Activated CD4-positive, alpha-beta T cell treated with anti-CD3 and anti-CD28 coated beads, Interleukin-2, amount 10 ng/mL, durations not matched to agents 7 days and 5 days (primary cell): ENCODE measurements at places on chromosomes 11 and 22.

DNA sequence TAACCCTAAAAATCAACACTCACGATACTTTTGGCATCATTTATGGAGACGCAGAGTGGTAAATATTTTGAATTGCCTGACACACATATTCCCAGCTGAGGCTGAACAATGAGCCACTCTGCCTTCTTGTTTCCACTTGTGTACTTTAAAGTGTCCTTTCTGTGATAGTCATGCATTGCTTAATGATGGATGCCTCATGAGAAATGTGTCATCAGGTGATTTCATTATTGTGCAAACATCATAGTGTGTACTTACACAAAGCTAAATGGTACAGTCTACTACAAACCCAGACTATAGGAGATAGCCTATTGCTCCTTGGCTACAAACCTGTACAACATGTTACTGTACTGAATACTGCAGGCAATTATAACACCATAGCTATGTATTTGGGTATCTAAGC is 44.2 kb downstream of the MRE11 start:
- DNase-seq, result no peak

DNA sequence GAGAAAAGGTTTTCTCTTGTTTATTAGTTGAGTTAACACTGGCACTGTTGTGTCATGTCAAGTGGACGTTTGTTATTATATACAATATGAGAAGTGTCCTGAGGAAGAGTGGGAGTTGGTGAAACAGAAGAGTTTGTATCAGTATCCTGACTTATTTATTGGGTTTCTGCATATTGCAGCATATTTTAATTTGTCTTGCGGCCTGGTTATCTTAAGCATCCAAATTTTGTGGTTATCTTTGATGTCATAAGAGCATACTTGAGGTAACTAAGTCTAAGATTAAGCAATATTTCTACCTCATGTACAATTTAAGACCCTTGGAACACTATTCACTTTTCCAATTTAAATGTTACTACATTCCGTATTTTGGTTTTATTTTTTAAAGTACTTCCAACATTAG is 103.5 kb downstream of the DDX10 start:
- DNase-seq, result no peak

GRCh38 chr22:31935961-31936635 is 8.2 kb upstream of the YWHAH start:
- no peak for DNase-seq

DNA sequence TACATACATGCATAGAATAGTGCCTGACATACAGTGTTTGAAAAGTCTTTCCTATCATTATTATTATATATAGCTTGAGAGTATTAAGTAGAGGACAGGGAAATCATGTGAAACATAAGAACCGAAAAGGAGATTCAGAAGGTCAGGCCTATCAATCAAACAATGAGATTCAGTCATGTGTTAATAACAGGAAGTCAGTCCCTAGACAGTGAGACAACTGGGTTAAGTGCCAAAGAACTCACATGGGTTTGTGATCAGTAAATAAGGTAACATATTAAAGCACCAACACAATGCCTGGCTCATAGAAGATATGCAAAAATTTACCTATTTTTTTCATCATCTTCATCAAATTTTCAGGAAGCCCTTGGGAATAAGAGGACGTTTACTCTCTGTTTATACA is 174.3 kb upstream of the FAT3 start:
- no peak for DNase-seq
